ENCODE measurements at places on chromosomes 13 and 19.

DNA sequence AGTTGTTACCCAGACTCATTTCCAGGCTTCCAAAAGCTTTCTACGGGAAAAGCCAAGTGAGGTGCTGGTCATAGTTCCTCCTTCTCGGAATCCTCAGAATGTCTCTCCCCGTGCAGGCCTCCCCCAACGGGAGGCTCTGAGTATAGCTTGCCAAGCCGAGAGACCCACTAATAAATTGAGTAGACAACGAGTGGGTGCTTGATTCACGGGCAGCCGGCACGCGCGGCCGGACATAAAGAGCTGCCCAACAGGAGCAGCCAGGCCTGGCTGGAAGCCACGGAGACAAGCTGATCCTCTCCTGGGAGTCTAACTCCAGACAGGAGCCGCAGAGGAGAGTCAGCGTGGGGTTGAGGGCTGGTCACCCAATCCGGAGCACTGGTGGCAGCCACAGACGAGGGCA lies 43.4 kb upstream of the MEDAG start:
- DNase-seq: no peak

DNA sequence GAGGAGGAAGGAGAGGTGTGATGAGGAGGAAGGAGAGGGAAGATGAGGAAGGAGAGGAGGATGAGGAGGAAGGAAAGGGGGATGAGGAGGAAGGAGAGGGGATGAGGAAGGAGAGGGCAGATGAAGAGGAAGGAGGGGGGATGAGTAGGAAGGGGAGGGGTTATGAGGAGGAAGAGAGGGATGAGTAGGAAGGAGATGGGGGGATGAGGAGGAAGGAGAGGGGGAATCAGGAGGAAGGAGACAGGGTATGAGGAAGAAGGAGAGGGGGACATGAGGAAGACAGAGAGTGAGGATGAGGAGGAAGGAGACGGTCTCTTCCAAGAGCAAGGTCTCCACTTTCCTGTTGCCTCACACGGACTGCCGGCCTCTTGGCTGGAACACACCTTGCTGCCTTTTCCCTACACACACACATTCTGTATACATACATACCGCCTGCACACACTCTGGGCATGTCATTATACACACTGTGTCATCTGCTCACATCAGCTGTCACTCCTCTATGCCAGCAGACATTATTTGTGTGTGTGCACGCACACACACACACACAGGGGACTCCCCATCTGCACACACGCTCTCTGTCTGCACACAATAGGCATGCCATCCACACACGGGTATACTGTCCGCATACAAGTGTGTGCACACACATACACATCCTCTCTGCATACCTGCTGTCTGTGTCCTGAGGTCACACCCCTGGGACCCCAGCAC lies 11.1 kb upstream of the VSTM2B start:
- DNase-seq: no peak

- no peak for DNase-seq
Observed at GRCh38 chr19:45939792-45940514, 25.4 kb upstream of the NANOS2 start.

DNA sequence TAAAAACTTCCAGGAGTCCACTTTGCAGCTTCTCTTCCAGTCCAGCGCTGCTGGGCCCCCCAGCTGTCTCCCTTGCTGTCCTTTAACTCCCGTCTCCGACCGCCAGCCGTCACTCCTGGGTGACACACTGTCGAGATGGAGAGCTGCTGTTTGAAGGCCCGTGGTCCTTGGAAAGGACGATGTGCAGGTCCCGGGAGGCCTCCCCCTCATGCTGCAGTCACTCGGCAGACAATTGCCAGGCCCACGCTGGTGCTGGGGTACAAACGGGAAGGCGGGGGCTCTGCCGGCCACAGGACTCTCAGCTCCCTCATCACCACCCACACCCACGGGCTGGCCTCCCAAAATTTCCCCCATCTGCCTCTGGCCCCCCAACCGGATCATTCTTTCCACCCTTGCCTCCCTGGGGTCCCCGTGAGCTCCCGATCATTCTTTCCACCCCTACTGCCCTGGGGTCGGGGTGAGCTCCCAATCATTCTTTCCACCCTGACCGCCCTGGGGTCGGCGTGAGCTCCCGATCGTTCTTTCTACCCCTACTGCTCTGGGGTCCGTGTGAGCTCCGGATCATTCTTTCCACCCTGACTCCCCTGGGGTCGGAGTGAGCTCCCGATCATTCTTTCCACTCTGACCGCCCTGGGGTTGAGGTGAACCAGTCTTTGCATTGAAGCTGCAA lies 16.0 kb upstream of the ZNF554 start:
- no peak for DNase-seq

GRCh38 chr13:111248822-111249221 lies 71.6 kb upstream of the TEX29 start:
- DNase-seq: no peak

GRCh38 chr19:6851359-6851758 lies 36.0 kb upstream of the ADGRE1 start:
- DNase-seq: no peak

GRCh38 chr13:98401934-98402333 lies 175.0 kb downstream of the STK24 start:
- DNase-seq: no peak

DNA sequence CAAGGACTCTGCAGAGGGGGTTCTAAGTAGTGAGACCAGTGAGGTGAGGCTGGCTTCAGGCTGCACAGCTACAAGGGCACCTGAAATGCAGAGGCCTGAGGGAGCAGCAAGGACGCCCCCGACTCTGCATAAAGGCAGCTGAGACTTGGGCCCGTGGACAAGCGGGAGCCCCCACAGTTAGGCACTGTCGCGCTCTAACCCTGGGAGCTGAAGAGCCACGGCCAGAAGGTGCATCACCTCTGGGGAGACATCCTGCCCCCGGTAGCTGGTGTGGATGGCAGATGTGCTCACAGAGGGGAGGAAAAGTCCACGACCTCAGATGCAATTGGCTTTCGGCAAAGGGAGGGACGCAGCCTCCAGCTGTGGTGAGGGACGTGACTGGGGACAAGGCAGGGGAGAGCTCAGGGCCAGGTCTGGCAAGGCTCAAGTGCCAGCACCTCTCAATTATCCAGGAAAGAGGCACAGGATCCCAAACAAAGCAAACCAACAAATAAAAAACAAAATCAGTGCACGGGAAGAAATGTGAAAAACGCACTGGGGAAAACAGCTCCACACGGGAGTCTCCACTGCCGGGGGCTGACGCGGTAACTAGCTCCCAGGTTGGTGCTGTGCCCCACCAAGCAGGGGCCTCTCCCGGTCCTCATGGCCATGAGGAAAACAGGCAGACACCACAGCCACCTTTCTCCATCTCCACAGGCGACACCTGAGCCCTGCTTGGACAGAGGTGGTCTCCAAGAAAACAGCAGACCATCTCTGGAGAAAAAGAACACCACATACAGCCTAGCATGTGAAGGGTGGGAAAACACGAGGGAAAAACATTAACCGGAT lies 23.0 kb upstream of the PLPP2 start:
- no peak for DNase-seq

DNA sequence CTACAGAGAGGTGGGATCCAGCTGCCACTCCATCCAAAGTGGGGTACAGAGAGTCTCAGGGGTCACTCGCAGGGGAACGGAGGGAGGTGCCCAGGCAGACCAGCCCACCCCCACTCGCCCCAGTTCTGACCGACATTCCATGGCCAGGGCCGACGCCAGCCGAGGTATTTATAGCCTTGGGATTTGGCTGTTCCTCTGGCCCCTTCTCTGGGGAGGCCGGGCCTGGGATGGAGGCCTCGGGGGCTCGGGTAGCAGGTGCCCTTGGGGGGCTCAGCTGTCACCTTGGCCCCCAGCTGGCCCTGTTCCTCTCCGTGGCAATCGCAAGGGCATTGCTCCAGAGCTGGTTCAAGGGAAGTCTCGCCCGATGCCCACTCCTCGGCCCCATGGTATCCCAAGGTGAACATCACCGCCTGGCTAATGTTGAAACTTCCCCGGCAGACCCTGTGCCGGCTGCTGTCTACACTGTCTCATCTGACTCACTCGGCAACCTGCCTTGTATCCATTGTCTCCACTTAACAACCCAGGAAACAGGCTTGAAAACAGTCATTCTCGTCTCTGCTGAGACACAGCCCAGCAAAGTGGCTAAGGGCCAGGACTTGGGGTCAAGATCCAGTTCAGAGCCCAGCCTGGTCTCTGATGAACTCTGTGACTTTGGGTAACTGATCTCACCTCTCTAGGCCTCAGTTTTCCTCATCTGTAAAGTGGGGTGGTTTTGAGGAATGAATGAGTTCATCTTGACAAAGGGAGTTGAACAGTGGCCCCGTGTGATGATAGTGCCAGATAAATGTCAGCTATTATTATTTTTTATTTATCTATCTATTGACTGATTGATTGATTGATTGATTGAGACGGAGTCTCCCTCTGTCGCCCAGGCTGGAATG lies 9.7 kb downstream of the PRKACA start:
- DNase-seq: no peak

- no peak for DNase-seq
Observed at GRCh38 chr13:69776937-69777336, 330.7 kb upstream of the ATXN8OS start.

GRCh38 chr13:70375718-70376117 lies 267.5 kb upstream of the KLHL1 start:
- DNase-seq: no peak

DNA sequence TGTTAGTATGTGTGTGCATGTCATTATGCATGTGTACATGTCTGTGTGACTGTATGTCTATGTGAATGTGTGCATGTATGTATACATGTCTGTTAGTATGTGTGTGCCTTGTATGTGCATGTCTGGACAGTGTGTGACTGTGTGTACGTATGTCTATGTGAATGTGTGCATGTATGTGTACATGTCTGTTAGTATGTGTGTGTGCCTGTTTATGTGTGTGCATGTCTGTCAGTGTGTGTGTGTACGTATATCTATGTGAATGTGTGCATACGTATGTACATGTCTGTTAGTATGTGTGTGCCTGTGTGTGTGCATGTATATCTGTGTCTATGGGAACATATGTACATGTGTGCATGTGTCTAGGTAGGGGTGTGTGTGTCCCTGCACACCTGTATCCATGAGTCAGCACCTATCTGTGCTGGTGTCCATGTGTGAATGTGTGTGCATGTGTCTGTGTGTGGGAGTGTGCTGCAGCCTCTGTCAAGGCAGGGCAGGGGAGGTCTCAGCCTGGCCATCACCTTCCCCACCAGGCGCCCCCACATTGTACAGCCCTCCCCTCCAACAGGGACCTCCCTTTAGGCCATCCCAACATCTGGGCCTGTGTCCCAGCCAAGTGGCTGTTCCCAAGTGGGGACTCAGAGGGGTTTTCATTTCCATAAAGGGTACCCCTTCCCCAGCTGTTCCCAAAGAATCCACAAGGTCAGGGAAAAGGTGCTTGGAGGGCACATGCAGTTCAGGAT lies 4.4 kb downstream of the GAS6 start:
- DNase-seq: no peak

DNA sequence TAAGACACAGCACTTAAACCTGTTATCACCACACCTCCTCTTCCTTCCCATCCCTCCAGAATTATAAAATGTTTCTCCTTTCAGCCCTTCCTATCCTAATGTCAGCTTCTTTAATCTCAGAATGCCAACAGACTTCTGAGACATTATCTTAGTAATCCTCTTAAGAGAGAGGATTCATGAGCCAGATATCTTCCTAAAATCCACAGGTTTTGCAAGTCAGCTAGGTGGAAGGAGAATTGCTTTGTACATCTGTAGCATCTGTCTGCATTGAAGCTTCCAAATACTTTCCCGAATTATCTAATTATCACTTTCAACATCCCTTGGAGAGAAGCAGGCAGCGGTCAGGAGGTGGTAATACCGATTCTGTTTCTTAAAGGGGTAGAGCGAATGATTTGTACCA lies 179.1 kb downstream of the DCT start:
- no peak for DNase-seq

DNA sequence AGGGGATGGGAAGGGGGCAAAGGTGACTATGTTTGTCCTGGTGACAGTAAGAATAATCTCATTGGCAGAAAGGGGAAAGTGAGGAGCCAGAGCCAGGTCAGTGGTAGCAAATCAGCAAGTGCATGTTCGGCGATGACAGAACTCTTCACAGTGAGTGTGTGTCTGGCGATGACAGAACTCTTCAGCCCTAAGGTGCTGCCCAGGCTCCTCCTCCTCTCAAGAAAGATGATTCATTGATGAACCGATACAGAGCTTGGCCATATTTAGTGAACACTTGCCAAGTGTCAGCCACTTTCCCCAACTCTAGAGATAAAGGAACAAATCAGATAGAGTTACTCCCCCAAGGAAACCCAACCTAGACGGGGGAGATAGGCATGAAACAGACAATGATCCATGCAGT lies 199.3 kb upstream of the UBL3 start:
- no peak for DNase-seq

- DNase-seq: peak; percentile 11
Observed at GRCh38 chr13:100794575-100794974, 120.0 kb upstream of the TMTC4 start.

DNA sequence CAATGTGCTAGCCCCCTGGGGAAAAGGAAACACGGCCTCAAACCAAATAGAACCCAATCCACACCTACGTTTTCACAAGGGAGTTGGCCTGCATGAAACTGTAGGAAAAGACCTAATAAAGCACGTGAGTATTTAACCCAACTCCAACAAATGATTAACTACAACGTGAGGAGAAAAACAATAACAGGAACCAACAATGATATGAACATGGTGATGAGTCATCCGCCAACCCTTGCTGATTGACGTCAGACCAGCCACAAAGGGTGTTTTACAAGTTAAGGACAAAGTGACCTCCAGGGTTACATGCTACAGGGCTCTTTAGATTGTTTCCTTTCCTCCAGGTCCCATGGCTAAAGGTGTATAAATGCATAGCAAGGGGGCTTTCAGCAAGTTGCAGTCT lies 460.5 kb downstream of the COG6 start:
- DNase-seq: no peak

DNA sequence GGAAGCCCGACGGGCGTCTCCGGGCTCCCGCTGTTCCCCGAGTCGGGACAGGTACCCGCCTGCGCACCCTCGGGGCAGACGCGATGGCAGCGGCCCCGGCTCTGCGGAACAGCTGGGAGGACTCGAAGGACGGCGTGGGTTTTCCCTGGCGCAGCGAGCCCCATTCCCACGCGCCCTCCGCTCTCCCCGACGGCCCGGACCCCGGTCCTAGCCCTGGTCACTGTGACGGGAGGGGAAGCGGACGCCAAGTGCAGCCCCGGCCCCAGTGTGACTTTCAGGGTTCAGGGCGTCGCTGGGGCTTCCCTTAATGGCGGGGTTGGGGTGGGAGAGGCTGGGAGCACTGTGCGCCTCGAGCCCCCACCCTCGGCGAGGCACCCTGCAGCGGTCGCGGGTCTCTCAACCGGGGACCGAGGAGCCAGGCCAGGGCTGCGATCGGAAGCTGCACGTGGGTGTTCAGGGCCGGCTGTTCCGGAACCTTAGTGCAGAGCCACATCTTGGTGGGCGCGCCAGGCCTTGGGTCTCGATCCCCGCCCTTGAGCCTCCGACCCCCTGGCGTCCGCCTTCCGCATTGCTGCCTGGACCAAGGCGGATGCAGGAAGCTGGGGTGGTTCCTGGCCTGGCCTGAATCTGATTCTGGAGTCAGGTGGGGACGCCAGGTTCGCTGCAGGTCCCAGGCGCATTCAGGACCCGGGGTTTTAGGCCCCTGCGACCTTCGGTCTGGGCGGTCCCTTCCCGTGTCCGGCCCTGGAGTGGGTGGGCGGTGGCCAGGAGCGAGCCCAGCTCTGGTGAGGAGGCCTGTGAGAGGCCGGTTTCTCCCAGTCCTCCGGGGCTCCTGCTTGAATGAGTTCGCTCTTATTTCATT lies 3.5 kb downstream of the LGALS7B start:
- peak; percentile 83 for DNase-seq

GRCh38 chr13:100954430-100955305 lies 280.1 kb upstream of the TMTC4 start:
- DNase-seq: no peak
